ENCODE measurements at places on chromosomes 6 and 20. TPM values are rescaled to one million over a fixed set of nuclear protein-coding genes. Genes with fewer than 3 reads are reported as not detected.

GRCh38 chr6:11262242-11262641 is 29.8 kb upstream of the NEDD9 start:
- DNase-seq = no peak

- DNase-seq = peak; percentile 12
Measured at GRCh38 chr6:22141241-22141745, 155.5 kb downstream of the PRL start.

DNA sequence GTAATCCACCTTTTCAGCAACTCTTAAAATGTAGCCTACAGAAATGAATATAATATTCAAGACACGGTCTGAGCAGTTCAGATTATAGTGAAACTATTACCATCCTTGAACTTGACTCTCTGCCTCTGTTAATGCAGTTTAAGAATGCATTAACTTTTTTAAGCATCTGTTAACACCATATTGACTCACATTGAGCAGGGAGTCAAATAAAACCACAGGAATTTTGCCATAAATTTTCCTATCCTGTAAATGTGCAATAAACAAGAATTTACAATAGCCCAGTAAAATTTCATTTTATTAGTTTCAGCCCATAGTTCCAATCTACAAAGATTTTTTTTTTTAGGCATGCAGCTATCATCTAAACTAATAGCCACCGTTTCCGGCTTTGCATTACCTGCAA is 239.2 kb upstream of the DEFB112 start:
- DNase-seq = no peak

DNA sequence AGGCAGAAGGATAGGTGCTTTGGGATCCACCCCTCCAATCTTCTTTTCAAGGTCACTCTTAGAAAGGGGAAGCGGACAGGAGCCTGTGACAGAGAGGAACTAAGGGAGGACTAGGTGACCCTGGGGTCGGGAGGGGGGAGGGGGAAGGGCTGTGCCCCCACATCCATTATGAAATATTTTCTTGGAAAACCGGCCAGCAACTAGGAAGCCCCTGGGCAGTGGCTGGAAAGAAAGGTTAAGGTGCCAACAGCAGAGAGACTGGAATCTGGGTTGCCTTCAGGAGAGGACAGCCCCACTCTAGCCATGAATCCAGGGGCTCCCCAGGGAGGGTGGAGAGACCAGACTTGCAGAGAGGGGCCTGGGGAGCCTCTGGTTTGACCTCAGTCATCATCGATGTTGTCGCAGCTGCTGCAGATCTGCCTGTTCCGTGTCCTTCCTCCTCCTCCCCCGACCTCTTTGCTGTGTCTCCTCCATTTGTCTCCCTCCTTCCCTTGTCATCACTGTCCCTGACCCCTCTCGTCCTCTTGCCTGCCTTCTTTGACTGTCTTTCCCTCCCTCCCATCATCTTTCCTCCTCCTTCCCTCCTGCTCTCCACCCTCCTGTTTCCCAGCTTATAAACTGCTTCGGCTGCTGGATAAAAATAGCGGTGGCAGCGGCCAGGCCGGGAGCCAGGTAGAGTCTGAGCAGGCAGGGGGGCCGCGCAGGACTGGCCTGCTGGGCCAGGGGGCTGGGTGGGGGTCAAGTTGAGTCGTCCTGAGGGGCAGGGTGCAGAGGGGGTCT is 3.2 kb downstream of the SLC29A1 start:
- DNase-seq = no peak

DNA sequence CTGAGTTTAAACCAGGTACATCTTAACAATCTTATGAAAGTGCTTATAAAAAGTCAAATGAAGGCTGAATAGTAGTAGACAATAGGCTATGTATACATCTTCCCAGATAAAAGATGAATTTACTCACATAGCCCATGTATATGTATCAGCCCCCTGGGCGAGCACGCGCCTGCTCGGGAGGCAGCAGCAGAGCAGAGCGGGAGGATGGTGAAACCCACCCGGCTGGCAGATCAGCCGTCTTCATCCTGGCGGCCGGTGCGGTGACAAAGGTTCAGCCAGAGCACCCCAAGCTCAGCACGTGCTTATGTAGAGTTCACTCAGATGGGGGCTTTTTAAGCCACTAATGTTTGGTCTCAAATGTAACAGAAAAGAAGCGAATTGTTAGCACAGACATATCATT is 184.8 kb downstream of the KIF6 start:
- DNase-seq = no peak

- DNase-seq = no peak
Measured at GRCh38 chr6:13830803-13831202, 16.4 kb upstream of the MCUR1 start.

GRCh38 chr20:25487306-25487705 is 79.8 kb downstream of the GINS1 start:
- no peak for DNase-seq

GRCh38 chr20:37114012-37114411 is 18.2 kb upstream of the RBL1 start:
- DNase-seq = no peak

DNA sequence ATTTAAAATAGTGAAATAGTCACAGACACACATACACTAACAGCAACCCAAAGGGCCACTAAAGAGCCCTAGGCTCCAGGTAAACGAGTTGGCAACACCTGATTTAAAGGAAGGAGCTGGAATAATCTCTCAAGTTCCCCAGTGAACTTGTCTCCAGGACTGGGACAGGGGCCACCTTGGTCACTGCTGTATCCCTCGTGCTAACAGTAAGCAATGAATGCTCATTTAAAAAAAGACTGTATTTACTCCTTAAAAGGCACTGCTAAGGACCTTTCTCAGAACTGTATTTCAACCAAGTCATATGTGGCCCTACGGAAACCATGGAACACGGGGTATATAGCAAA is 1.3 kb downstream of the DIDO1 start:
- peak; percentile 32 for DNase-seq

GRCh38 chr6:48078120-48078519 is 32.9 kb downstream of the PTCHD4 start:
- no peak for DNase-seq

- no peak for DNase-seq
Measured at GRCh38 chr6:835476-836160, 142.7 kb upstream of the EXOC2 start.

GRCh38 chr6:128580224-128581110 is 60.1 kb upstream of the PTPRK start:
- DNase-seq = no peak

GRCh38 chr6:48511378-48511777 is 400.4 kb upstream of the PTCHD4 start:
- DNase-seq = no peak

GRCh38 chr6:37382994-37383765 is 29.4 kb downstream of the RNF8 start:
- no peak for DNase-seq

DNA sequence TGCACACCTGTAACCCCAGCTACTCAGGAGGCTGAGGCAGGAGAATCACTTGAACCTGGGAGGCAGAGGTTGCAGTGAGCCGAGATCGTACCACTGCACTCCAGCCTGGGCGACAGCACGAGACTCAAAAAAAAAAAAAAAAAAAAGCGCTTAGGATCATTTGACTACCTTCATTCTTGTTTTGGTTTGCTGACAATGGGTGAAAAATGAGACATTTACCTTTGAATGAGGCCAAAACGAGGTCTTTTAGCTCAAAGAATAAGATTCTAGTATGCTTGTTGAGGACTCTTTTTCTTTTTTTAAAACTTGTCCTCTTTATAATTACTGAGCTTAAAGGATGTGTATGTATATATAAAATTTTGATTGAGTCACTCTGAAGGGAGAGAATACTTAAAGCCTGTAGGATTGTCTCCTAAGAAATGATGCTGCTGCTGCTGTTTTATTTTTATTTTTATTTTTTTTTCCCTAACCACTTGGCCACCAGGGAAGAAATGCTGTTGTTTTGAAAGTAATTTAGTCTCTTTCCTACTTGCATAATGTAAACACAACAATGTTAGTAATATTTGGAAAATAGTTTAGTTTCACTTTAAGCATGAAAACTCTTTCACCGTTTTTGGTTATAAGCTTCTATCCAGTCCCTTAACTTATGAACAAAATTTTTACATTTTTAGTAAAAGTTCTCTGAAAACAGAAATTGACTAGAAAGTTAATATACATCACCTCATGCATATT is 7.9 kb downstream of the UBR2 start:
- DNase-seq = no peak

- DNase-seq = no peak
Measured at GRCh38 chr6:145423936-145424335, 311.4 kb downstream of the EPM2A start.

DNA sequence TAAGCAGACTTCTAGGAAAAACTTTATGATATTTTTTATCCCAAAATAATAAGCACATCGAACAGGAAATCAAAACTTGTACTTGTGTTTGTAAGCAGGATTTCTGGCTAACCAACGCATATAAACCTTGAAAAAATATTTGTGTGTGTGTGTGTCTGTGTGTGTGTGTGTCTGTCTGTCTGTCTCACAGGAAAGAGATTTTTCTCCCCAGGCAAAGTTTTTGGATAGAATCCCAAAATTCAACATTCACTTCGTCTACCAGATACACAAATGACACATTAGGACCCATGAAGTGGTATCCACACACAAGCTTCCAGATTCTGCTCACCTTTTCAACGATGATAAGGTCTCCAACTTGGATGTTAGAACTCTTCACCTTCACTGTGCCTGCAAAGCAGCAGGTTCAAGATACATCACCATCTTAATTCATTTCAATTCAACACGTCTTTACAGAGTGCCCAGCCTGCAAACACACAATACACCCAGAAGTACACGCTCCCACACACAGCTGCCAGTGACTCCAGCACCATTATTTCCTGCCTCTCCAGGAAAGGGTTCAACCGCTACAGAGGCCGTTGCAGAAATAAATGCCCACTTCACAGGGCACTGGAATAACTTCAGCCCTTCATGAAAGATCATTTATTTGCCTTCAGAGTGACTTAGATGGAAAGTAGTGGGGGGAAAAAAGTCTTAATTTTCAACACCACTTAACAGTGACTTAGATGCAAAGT is 70.9 kb downstream of the ATP9A start:
- no peak for DNase-seq

- DNase-seq = no peak
Measured at GRCh38 chr6:22838345-22838744, 269.0 kb downstream of the HDGFL1 start.

DNA sequence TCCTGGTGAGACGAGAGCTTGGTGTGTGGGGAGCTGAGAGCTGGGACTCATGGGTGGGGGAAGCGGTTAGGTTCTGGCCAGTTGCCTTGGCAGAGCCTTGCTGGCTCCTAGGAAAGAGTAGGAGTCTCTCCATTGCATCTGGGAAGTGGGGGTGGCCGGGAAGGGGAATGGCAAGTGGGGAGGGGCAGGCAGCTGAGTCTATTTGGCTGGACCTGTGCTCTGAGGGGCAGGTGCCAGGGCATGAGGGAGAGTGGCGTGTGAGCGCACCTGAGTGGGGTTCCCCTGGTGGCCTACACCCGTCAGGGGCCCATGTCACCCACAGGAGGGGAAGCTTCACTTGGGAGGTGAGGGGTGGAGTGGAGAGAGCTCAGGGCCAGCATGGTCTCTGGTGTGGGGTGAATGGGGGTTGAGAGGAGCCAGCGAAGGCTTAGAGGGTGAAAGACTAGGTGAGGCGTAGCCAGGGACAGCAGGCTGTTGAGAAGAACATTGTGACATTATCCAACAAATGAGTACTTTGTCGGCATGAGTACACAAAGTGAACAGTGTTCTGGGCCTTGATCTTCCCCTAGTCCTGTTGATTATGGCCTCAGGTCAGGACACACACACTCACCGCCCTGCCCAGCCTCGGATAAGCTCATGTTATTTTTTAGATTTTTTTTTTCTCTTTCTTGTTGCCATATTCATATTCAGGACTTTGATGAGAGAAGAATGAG is 59.8 kb downstream of the FAM120B start:
- DNase-seq = no peak

GRCh38 chr20:10511509-10512251 is 76.6 kb downstream of the SLX4IP start:
- peak; percentile 59 for DNase-seq

DNA sequence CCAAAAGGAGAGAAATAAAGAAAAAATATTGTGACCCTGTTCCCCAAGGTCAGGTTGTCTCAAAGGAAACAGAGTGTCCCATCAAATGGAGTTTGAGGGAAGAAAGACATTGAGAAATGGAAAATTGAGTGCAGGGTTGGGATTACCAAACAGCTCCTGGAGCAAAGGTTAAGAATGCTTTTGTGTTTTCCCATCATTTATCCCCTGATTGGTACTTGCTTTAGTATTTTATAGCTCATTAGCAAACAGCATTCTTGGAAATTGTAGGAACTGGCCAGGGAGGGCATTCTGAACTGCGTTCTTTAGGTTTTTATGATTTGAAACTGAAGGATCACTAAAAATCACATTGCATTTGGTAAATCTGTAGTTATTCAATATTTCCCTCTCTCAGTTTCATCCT is 59.0 kb upstream of the NELFCD start:
- peak; percentile 51 for DNase-seq

DNA sequence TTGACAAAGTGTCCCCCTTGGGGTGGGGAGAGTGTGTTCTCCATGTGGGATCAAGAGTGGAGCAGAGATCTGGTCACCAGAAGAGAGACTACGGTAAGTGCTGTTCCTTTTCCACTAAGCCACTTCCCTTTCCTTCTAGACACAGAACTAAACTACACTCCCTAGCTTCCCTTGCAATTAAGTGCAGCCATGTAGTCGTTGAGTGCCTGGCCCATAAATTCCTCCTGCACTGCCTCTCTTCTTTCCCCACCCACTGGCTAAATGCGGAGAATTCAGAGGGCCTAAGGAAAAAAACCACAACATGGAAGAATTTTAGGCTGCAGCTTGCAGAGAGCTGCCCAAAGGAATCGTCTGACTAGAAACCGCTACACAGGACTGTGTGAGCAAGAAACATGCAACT is 1.5 kb downstream of the WDR27 start:
- DNase-seq = no peak

DNA sequence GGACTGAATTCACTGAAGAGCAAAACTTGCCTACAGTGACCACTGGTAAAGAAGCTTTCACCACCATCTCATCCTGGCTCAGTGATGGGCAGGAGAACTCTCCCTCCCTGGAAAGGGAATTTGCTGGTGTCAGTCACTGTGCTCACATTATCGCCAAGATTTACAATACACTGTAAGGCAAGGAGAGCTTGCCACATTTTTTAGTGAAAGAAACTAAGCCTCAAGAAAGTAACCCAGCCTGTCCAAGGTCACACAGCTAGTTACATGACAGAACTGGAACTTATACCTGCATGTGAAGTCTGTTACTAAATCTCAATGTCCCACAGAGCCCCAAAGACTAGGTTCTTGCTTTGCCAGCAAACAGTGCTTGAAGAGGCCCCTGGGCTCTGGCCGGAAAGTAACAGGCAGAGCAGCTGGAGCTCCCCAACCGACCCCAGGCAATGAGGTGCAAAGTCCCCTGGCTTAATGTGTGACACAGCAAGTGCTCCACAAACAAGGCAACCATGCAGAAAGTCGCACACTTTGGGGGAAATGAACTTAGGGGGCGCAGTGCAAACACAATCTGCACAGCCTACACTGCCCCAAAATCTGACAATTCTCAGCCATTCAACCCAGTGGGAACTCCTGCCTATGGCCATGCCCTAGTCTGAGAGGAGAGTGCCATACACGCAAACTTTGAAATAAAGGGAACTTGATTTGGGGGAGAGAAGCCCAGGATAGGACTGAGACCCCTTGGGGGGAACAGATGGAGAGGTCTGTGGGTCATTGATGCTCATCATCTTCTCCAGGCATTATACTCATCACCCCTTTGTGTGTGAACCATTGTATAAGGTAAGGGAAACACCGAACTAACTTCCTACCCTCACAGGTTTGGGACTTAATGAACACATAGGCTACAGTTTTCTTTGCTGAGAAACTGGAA is 1.9 kb downstream of the BCL2L1 start:
- DNase-seq = peak; percentile 92

Gene EEF1A1
- 9,491 TPM for total RNA-seq

Gene SLC22A16
- not detected for total RNA-seq

Gene SRC
- total RNA-seq = 222 TPM

Gene FAM83C
- total RNA-seq = not detected

Gene HCRTR2
- total RNA-seq = 0.63 TPM
